NCI-H524 treated with DMSO at 0.1 percent for 48 hours (cell line): ENCODE measurements at places on chromosomes 2 and 18.
A peak's percentile ranks its signal among the peaks of the same experiment; 100 is the strongest.

- no peak for DNase-seq
Observed at GRCh38 chr2:18824325-18824790, 235.0 kb upstream of the NT5C1B start.

DNA sequence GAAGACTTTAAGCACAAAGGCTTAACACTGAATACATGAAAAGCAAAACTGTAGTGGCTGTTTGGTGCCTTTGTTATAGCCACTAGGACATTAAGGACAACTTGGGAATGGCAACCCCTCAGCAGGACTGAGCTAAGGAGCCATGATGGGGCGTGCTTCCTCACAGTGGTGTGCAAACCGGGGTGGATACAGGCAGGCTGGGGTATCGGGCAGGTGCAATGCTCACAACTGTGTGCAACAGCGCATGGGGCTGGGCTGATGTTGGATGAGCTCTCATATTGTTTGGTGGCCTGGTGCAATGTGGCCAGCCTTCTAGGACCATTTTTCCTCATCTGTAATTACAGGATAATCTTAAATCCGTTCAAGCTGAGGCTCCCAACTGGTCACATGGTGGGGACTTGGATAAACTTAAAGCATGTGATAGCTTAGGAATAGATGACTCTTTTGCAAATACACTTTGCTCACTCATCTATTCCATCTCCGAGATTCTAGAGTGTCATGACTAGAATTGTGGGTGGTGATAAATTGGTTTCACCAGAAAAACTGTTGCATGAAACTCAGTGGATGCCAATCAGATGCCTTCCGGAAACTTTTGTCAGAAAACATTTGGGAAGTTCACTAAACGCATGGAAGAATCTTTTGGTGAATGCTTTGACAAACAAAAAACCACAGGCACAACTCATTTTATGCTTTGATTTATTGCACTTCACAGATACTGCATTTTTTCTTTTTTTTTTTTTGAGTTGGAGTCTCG lies 116.5 kb downstream of the PXDN start:
- DNase-seq: no peak

GRCh38 chr18:13987956-13988355 lies 72.6 kb upstream of the MC2R start:
- no peak for DNase-seq

DNA sequence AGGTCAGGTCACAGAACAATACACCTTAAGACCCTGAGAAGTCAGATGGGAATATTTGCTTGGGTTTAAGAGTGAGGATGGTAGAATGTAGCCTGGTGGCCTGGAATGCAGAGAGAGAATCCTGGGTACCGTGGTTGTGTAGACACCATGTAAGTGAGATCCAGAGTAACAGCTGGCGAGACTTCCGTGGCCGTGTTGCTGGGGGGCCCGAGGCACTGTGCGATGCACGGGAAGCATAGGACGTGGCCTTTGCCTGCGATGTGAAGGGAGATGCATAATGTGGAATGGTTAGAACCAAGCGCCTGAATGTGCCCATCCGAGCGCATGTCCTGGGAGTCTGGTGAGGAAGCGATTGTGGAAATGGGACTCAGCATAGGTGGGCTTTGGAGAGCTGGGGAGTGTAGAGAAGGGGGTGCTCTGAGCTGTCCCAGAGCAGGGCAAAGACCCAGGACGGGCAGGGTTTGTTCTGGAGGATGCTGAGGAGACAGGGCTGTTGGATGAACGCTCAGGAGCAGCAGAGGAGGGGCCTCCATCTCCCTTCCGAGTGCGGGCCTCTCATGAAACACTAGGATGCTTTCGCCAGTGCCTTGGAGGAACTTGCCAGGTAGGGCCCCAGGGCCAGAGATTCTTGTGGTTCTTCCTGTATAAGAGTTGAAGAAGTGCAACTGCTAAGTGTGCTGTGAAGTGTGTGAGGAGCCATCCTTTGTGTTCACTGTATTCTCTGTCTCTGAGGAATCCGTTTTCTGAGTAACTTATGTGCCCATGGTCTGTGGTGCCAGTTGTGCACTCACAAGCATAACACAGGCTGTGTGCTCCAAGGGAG lies 7.1 kb downstream of the RNF144A start:
- no peak for DNase-seq

DNA sequence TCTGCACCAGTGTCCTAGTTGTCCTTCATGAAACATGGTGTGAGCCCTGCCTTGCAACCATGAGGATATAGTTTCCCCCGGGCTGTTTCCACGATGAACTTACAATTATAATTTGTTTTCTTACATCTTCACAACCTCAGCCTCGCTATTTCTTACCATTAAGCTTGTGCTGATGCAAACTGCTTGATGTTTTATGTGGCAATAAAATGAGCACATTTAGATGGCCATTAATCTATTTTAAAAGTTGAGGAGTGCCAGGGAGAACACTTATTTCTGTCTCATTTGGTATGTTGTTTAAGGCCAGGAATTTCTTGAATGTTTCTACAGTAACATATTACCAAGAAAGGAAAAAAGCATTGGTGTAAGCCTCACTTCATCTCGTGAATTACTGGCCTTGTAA lies 214.5 kb upstream of the SLC8A1 start:
- no peak for DNase-seq

DNA sequence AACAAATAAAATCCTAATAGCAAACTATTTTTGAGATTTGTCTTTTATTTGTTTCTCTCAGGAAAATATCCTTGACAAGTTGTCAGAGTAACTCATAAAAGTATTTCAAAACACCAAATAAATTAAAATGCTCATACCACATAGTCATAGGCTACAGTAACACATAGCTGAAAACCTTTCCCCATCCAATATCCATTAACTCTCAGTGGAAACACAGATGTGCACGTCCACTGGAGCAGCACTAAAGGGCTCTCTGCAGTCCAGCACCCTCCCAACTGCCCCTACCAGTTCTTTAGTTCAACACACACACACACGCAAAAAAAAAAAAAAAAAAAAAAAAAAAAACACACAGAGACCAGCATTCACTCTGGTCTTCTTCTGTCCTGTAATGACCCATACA lies 879 bp upstream of the XDH start:
- DNase-seq: no peak

- no peak for DNase-seq
Observed at GRCh38 chr2:88019985-88020384, 3.6 kb upstream of the RNU2-63P start.

GRCh38 chr18:63971320-63972001 lies 1.6 kb downstream of the SERPINB8 start:
- no peak for DNase-seq

DNA sequence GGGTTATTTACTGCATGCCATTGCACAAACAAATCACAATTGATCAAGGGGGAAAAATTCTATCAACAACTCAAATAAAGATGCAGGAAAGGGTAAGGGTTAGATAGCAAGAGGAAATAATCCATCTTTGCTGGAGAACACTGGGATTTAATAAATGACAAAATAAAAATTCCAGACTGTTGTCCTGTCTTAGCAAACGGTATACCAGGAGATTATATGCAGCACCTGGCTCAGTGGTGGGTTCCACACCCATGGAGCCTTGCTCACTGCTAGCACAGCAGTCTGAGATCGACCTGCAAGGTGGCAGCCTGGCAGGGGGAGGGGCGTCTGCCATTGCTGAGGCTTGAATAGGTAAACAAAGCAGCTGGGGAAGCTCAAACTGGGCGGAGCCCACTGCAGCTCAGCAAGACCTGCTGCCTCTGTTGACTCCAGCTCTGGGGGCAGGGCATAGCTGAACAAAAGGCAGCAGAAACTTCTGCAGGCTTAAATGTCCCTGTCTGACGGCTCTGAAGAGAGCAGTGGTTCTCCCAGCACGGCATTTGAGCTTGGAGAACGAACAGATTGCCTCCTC lies 296.5 kb upstream of the THSD7B start:
- no peak for DNase-seq

DNA sequence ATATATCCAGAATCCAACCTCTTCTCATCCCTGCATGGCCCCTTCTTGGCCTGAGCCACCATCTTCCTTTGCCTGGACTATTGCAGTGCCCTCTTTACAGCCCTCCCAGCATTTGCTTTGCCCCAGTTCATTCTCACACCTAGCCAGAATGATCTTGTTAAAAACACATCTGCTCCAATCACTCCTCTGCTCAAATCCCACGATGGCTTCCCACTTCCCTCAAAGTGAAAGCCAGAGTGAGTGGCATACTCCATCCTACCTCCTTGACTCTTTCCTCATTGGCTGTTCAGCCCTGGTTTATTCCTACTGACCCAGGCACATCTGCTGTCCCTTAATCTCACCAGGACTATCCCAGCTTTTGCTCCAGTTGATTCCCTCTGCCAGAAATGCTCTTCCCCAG lies 14.7 kb downstream of the SULT6B1 start:
- no peak for DNase-seq

DNA sequence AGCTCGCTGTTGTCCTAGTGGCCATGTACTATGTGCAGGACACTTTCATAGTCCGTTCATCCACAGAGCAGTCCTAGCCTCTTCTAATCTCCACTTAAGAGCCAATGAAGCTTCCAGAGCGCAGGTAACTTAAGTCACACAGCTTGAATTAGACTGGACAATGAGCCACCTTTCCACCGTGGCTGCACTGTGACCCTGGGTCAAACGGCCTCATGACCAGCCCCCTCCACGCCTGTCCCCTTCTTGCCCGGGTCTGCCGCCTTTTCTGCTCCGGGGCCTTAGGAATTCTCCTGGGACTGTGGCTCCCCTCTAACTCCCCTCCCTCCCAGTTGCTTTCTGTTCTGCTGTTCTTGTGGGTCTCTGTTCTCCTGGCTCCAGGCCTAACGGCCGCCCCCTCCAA lies 8.4 kb upstream of the PRKCE start:
- no peak for DNase-seq

GRCh38 chr2:232292395-232293154 lies 86.0 kb upstream of the ALPP start:
- peak; percentile 6 for DNase-seq

GRCh38 chr18:61694236-61694635 lies 198.6 kb downstream of the RNF152 start:
- no peak for DNase-seq

DNA sequence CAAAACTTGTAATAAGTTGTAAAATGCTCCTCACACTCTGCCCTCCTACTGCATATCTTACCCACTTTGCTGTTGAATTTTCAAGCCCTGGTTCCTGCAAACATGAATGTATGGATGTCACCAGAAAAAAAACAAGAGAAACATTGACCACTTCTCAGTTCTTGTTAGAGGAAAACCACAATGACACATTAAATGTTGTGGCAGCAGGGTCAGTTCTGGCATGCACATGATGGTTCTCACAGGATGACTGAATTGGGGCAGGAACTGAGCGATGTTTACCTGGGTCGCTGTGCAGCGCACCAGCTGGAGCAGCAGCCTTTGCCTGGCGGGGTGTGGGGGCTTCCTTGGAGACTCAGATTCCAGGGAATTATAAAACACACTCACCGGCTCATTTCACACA lies 14.0 kb upstream of the PRKCE start:
- no peak for DNase-seq

GRCh38 chr2:221485503-221485870 lies 86.6 kb downstream of the EPHA4 start:
- DNase-seq: no peak

DNA sequence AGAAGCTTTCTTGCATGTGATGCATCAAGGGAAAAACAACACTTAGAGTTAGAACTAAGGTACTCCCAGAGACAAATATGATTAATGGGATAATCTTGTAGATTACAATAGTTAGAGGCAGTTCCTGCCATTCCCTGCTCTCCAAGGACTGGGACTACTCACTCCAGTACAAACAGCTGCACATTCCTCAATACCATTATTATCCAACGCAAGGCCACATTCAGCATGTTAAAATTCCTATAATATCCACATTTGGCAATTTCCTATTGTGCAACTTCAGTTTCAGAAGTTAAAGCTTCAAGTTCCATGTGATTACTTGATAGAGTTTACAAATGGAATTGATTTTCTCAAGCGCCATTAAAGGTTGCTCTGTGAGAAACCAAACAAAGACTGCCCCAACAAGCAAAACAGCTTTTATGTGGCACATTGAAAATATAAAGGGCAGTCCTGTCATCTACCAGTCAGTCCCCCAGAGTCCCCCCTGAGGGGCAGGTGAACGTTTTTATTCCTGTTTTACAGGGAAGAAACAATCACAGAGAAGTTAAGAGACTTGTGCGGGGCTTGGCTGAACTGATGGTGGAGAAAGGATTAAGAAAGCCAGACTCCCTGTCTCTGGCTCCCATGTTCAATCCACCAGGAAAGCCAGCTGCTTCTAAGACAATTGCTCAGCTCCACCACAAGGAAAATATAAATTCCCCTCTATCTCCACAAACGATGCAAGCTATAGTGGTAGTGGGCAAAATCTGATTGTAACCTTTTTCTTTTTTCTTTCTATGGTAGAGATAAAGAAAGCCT lies 72.6 kb downstream of the TXNL1 start:
- DNase-seq: no peak

DNA sequence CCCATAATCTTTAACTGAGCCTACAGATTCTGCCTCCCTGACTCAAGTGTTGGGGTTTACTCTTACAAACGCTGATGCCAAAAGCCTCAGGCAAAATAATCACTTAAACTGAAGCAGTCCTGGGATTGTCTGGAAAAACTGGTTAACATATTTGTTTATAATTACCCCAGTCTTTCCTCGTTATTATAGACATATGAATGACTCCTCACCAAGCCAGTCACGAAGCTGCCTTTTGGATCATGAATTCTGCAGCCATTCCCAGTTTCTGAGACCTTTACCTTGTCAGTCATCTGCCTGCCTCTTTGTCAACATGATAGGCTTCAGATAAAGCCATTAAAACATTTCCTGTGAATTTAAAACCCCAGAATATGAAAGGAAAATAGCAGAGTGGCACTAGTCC lies 46.4 kb downstream of the MREG start:
- no peak for DNase-seq

GRCh38 chr2:182887093-182887492 lies 20.7 kb upstream of the FRZB start:
- DNase-seq: no peak

DNA sequence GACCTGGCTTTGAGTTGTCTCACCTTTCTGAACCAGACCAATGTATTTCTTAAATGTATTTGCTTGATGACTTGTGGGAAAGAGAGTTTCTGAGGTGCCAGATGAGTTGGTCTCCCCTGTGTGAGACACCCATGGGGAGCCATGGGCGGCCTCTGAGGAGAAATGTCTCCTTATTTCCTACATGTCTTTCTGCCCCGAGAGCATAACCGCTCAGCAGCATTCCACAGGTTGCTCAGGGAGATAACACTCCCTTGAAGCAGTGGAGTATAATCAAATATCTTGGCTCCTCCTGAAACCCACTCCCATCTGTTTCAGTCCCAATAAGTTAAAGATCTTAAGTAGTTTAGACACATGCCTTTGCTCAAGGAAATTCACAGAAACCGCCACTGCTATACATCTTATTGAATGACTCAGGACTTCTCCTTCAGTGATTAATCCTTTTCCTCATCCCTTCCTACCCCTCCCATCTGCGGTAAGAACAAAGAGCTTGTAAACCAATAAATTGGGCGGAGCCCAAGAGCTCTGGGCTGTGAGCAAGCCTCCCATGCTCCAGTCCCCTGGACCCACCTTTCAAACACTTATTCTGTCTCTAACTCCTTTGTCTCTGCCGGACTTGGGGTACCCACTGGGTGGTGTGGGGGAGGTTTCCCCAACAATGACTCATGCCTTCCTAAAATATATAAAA lies 285.5 kb upstream of the LRRTM4 start:
- DNase-seq: no peak

- DNase-seq: no peak
Observed at GRCh38 chr2:226274143-226274542, 525.5 kb downstream of the IRS1 start.
